ENCODE measurements at places on chromosomes 16 and 17. TPM values are rescaled to one million over a fixed set of nuclear protein-coding genes. Genes with fewer than 3 reads are reported as not detected.

DNA sequence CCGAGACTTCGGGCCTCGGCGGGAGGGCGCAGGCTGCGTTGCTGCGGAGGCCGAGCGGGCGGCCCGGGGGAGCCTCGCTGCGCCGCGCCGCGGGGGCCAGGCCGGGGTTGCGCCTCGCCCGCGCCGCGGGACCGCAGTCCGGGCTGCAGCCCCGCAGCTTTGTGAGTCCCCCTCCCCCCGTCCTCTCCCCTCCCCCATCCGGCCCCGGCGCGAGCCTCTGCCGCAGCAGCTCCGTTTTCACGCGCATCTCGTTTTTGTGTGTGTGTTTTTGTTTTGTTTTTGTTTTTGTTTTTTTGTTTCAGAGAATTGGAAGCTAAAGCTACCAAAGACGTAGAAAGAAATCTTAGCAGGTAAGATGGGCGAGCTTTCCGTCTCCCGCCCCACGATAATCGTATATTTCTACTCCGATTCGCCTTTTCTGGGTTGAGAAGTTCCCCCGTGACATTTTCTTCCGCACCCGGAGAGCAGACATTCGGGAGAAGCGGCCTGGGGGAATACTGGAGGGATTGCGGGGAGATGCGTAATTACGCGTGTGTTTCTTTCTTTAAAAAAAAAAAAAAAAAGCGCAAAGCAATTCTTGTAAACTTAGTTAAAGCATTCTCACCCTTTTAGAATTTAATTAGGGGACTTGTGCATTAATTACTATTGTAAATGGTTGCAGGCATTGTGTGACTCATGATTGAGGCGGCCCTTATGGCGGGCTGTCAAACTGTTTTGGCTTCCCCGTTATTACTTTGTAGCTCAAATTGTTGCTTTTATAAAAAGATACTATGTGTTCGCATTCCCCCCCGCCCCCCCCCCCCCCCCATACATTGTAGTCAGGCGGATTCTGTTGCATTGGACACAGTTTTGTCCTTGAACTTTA, 732 bp downstream of the TNRC6A start:
- H3K4me3 ChIP-seq: peak overlapping the region; percentile 90
- peak overlapping the region; percentile 64 for H3K27ac ChIP-seq
- H3K27me3 ChIP-seq: no peaks in the 10 kb centered on the region
- DNase-seq: peak; percentile 38
- H3K4me1 ChIP-seq: peaks cover 17% of the 10 kb centered on the region
- H3K36me3 ChIP-seq: peaks cover 5% of the 10 kb centered on the region

- H3K27ac ChIP-seq: no peak overlapping the region
- H3K4me1 ChIP-seq: no peaks in the 10 kb centered on the region
- H3K36me3 ChIP-seq: peaks cover 8% of the 10 kb centered on the region
- no peak overlapping the region for H3K4me3 ChIP-seq
- DNase-seq: no peak
Measured at GRCh38 chr17:42142371-42142896, 12.4 kb downstream of the RAB5C start.

DNA sequence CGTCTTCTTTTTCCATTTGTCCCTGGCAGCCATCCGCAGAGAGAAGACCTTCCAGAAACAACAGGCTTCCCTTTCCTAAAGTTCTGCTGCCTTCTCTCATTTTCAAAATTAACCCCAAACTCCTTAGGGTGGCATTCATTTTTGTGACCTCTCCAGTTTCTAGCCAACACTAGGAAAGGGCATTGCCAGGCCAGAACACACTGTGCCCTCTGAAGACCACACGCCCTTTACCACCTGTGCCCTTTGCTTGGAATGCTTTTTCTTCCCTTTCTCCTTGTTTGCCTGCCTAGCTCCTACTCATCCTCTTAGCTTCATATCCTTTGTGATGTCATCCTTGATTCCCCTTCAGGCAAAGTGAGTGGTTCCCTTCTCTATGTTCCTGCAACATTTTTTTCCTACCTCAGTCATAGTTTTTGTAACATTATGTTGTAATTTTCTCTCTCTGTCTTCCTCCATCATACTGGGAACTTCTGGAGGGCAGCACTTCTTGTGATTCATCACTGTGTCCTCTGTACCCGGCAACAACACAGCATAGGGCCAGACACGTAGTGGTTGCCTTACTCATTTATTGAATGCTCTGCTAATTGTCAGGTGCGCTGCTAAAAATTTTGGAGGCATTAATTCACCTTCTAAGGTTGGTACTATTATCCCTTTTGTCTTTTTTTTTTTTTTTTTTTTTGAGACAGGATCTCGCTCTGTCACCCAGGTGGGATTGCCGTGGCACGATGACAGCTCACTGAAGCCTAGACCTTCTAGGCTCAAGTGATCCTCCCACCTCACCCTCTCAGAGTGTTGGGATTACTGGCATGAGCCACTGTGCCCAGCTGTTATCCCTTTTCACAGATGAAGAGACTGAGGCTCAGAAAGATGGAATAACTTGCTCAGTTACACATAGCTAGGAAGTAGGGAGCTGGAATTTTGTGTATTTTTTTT, 1.0 kb downstream of the KAT8 start:
- no peak for DNase-seq
- peaks cover 23% of the 10 kb centered on the region for H3K4me1 ChIP-seq
- no peaks in the 10 kb centered on the region for H3K27me3 ChIP-seq
- peak overlapping the region; percentile 68 for H3K27ac ChIP-seq
- peaks cover 22% of the 10 kb centered on the region for H3K36me3 ChIP-seq

DNA sequence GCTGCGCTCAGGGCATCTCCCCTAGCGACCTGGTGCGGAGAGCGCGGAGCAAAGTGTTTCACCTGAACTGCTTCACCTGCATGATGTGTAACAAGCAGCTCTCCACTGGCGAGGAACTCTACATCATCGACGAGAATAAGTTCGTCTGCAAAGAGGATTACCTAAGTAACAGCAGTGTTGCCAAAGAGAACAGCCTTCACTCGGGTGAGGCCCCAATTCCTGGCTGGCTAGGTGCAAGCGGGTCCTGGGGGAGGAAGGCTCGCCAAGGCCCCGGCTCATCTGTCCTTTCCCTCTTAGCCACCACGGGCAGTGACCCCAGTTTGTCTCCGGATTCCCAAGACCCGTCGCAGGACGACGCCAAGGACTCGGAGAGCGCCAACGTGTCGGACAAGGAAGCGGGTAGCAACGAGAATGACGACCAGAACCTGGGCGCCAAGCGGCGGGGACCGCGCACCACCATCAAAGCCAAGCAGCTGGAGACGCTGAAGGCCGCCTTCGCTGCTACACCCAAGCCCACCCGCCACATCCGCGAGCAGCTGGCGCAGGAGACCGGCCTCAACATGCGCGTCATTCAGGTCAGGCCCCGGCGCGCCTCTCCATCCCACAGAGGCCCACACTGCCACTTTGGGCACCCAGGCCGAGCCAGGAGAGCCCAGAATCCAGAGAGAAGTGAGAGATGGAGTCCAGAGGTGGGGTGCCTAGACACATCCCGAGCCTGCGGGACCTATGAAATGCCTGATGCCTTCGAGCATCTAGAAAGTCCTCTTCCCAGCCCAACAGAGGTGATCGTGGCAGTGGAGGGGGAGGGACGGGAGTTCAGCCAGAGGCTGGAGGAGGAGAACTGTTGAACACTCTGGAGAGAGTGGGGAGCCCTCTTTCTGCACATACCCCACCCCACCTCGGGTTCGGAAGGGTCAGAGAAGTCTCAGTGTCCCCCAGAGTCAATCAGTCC, 3.3 kb downstream of the LHX1 start:
- H3K4me1 ChIP-seq: peaks cover 76% of the 10 kb centered on the region
- H3K27me3 ChIP-seq: peaks cover 81% of the 10 kb centered on the region
- H3K4me3 ChIP-seq: no peak overlapping the region
- H3K27ac ChIP-seq: no peak overlapping the region
- no peaks in the 10 kb centered on the region for H3K36me3 ChIP-seq

DNA sequence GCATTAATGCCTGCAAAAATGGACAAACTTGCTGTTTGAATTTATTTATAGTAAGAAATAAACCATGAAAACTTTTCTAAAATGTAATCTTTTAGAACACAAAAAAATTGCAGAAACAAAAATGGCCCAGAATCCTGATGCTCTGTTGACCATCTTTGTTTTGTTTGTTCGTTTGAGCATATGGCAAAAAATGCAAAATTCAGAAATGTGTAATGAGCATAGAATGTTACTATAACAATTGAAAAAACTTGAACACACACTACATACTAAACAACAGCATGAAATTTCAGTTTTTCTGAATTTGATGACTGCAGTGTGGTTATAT, 1.1 kb upstream of the KPNA2 start:
- no peak overlapping the region for H3K27ac ChIP-seq
- H3K36me3 ChIP-seq: peaks cover 8% of the 10 kb centered on the region
- no peaks in the 10 kb centered on the region for H3K27me3 ChIP-seq
- DNase-seq: no peak

The NEK8 gene
- total RNA-seq: 8.0 TPM

The MC1R gene
- total RNA-seq: 13.4 TPM

The KCNAB3 gene
- 18.1 TPM for total RNA-seq

GRCh38 chr17:17609121-17609520, 17.6 kb upstream of the PEMT start:
- no peaks in the 10 kb centered on the region for H3K36me3 ChIP-seq
- H3K4me1 ChIP-seq: no peaks in the 10 kb centered on the region
- no peak for DNase-seq
- H3K4me3 ChIP-seq: no peak overlapping the region
- no peak overlapping the region for H3K27ac ChIP-seq

DNA sequence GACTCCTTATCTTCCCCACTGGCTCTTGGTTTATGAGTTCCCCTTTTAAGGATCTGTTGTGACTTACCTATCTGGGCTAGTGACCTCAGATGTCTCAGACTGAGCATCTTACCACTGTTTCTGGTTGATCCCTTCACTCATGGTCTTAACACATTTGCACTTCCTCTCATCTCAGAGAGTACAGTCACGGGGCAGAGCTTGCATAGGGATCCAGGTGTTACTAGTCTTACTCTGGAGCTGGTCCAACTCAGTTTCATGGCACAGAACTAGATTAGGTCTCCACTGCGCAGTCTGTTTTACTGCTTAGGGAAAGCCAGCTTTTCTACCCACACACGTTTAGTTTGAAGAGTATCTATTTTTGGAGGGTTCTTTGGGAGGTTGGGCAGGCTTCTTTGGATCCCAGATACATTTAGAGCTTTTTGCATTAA, 10.2 kb downstream of the GABARAPL2 start:
- peaks cover 6% of the 10 kb centered on the region for H3K4me1 ChIP-seq
- H3K4me3 ChIP-seq: no peak overlapping the region
- no peaks in the 10 kb centered on the region for H3K27me3 ChIP-seq
- peaks cover 13% of the 10 kb centered on the region for H3K36me3 ChIP-seq
- no peak overlapping the region for H3K27ac ChIP-seq

GRCh38 chr16:51388516-51388951, 237.5 kb upstream of the SALL1 start:
- H3K4me3 ChIP-seq: no peak overlapping the region
- no peaks in the 10 kb centered on the region for H3K36me3 ChIP-seq
- no peak for DNase-seq
- no peaks in the 10 kb centered on the region for H3K4me1 ChIP-seq
- peaks cover 6% of the 10 kb centered on the region for H3K27me3 ChIP-seq

- DNase-seq: no peak
- H3K27me3 ChIP-seq: no peaks in the 10 kb centered on the region
- H3K27ac ChIP-seq: no peak overlapping the region
- H3K4me1 ChIP-seq: peaks cover 27% of the 10 kb centered on the region
- no peak overlapping the region for H3K4me3 ChIP-seq
Measured at GRCh38 chr16:14437426-14437825, 192.6 kb downstream of the PARN start.

GRCh38 chr17:64982139-64982915, 63.0 kb upstream of the LRRC37A3 start:
- no peaks in the 10 kb centered on the region for H3K27me3 ChIP-seq
- peak overlapping the region; percentile 25 for H3K27ac ChIP-seq
- H3K4me1 ChIP-seq: peaks cover 23% of the 10 kb centered on the region
- H3K4me3 ChIP-seq: no peak overlapping the region
- no peaks in the 10 kb centered on the region for H3K36me3 ChIP-seq

DNA sequence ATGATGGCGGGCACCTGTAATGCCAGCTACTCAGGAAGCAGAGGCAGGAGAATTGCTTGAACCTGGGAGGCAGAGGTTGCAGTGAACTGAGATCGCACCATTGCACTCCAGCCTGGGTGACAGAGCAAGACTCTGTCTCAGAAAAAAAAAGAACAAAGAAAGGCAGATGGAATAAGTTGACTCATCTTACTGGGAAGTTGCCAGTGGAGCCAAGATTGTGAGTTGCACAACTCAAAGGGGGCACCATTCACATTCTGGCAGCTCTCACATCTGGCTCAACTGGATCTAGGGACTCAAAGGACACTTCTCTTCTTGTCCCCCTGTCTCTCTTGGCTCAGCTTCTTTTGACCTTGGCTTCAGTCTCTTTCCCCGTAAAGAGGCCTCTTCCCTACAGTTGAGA, 53.7 kb upstream of the ETV4 start:
- H3K4me1 ChIP-seq: no peaks in the 10 kb centered on the region
- H3K4me3 ChIP-seq: no peak overlapping the region
- no peak overlapping the region for H3K27ac ChIP-seq

GRCh38 chr17:75228847-75229246, 23.4 kb downstream of the NUP85 start:
- no peak for DNase-seq
- no peaks in the 10 kb centered on the region for H3K4me1 ChIP-seq
- H3K4me3 ChIP-seq: no peak overlapping the region
- peaks cover 73% of the 10 kb centered on the region for H3K36me3 ChIP-seq

DNA sequence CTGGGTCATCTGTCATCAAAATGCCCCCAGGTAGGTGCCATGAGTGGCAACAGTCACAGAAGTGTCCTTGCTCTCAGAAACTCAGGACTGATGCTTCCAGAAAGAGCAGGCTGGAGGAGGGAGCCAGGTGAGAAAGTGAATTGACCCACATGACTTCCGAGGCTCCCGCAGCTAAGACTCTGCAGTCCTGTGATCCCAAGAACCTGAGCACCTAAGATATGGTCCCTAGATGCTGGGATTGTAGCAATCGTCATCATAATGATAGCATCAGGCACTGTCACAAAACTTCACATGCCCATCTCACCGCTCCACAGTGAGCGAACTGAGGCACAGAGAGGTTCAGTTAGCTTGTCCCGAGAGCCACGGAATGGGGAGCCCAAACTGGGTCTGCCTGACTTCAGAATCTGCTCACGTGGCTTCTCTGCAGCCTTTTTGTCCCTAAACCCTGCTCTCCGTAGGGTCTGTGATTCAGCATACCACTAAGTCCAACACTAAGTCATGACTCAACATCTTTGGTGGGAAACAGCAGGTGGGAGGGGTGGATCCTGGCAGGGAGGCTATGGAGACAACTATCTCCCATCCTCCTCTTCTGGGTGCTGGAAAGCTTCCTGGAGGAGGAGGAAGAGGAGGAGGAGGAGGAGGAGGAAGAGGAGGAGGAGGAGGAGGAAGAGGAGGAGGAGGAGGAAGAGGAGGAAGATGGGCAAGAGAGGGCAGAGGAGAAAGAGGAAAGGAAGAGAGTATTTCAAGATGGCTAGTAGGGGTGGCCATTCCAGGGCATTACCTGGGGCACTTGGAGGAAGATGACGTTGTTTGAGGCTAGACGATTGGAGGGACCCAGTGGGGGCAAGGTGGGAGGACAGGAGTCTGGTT, 55.5 kb upstream of the DLX4 start:
- H3K36me3 ChIP-seq: no peaks in the 10 kb centered on the region
- H3K27ac ChIP-seq: no peak overlapping the region
- DNase-seq: no peak
- H3K27me3 ChIP-seq: peaks cover 12% of the 10 kb centered on the region
- H3K4me1 ChIP-seq: no peaks in the 10 kb centered on the region
- H3K4me3 ChIP-seq: no peak overlapping the region

- no peaks in the 10 kb centered on the region for H3K36me3 ChIP-seq
- no peak for DNase-seq
- H3K4me1 ChIP-seq: no peaks in the 10 kb centered on the region
Measured at GRCh38 chr17:70091005-70091568, 16.1 kb downstream of the KCNJ16 start.

The RUNDC3A gene
- total RNA-seq: 0.41 TPM

GRCh38 chr17:18353541-18353940, 9.8 kb downstream of the SHMT1 start:
- H3K27ac ChIP-seq: no peak overlapping the region
- H3K36me3 ChIP-seq: peaks cover 30% of the 10 kb centered on the region
- no peaks in the 10 kb centered on the region for H3K27me3 ChIP-seq
- no peaks in the 10 kb centered on the region for H3K4me1 ChIP-seq
- no peak for DNase-seq

The FBXL16 gene
- total RNA-seq: 30.1 TPM
